ENCODE measurements at places on chromosomes 7 and 10. TPM values are rescaled to one million over a fixed set of nuclear protein-coding genes. Genes with fewer than 3 reads are reported as not detected.

- no peak for DNase-seq
- H3K27ac ChIP-seq = no peak overlapping the region
- H3K27me3 ChIP-seq = no peaks in the 10 kb centered on the region
- H3K36me3 ChIP-seq = no peaks in the 10 kb centered on the region
Observed at GRCh38 chr10:51425431-51425830, 274.0 kb downstream of the CSTF2T start.

GRCh38 chr7:100177045-100178001, at the start of the genes GPC2 and STAG3:
TSS of gene GPC2 (minus strand) at chr7:100177381. CDS start at chr7:100177199, 182 bp downstream.
TSS of gene STAG3 (plus strand) at chr7:100177918. CDS start at chr7:100180557, 2,639 bp downstream.
- H3K27me3 ChIP-seq = peaks cover 4% of the 10 kb centered on the region
- H3K4me1 ChIP-seq = peaks cover 15% of the 10 kb centered on the region
- H3K27ac ChIP-seq = no peak within 1 kb of the TSS

DNA sequence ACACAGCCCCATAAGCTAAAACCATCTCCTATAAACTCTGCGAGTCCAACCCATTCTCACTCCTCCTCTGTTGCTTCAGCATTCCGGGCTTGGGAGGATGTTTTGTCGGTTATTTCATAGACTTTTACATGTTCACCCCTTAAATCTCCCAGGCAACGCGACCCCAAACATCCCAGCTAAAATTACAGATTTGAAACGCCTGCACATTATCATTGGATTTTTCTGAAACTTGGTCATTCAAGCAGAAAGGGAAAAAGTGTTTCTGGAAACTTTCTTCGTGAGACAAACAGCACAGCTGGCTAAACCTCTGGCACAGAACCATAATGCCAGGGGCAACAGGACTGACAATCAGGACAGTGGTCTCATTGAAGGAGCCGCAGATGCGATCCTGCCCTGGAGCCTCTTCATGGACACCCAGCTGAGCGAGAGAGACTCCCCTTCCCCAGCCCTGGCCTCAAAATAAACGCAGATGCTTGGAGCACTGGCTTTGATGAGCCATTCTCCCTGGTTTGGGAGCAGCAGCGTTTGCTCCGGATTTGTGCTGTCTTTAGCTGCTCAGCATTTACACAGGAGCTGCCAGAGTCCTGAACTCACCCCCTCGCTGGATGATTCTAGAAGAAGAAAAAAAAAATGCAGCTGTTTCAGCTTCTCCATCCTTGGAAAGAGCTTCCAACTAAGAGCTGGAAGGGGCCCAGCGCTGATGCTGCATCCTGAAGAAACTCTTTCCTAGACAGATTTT, 30.1 kb downstream of the AFAP1L2 start:
- H3K36me3 ChIP-seq = no peaks in the 10 kb centered on the region
- no peak for DNase-seq
- H3K4me1 ChIP-seq = no peaks in the 10 kb centered on the region
- H3K27ac ChIP-seq = peak overlapping the region; percentile 4

GRCh38 chr7:85103962-85104361, 82.9 kb downstream of the SEMA3D start:
- H3K27ac ChIP-seq = no peak overlapping the region
- H3K36me3 ChIP-seq = no peaks in the 10 kb centered on the region
- H3K4me1 ChIP-seq = no peaks in the 10 kb centered on the region
- no peak overlapping the region for H3K4me3 ChIP-seq
- H3K27me3 ChIP-seq = no peaks in the 10 kb centered on the region

- no peak overlapping the region for H3K27ac ChIP-seq
- H3K4me3 ChIP-seq = no peak overlapping the region
- no peaks in the 10 kb centered on the region for H3K36me3 ChIP-seq
- no peaks in the 10 kb centered on the region for H3K4me1 ChIP-seq
Observed at GRCh38 chr7:73869011-73869798, 8.2 kb downstream of the TMEM270 start.

DNA sequence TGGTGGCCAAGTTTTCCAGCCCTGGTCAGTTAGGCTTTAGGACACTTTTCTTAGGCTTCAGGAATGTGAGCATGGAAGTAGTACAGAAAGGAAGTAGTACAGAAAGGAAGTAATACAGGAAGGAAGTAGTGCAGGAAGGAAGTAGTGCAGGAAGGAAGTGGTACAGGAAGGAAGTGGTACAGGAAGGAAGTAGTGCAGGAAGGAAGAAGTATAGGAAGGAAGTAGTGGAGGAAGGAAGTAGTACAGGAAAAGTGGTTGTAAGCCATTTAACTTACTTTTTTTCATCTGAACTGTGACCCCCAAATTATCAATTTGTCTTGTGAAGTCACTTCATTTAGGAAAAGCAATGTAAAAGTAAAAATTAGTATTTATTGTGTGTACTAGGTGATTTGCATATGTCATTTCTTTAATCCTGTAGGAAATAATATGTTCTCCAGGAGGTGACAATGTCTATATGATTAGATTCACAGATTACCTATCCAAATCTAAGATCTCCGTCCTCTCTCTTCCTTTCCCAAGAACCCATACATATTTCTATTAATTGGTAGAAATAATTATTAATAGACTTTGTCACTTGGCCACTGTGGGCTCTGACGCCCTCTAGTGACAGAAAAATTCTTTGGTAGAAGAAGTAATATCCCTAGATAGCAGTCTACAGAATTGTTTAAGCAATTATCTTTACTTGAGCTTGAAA, 3.9 kb upstream of the FAS start:
- peaks cover under 1% of the 10 kb centered on the region for H3K4me1 ChIP-seq
- H3K36me3 ChIP-seq = no peaks in the 10 kb centered on the region
- DNase-seq = no peak
- no peaks in the 10 kb centered on the region for H3K27me3 ChIP-seq

DNA sequence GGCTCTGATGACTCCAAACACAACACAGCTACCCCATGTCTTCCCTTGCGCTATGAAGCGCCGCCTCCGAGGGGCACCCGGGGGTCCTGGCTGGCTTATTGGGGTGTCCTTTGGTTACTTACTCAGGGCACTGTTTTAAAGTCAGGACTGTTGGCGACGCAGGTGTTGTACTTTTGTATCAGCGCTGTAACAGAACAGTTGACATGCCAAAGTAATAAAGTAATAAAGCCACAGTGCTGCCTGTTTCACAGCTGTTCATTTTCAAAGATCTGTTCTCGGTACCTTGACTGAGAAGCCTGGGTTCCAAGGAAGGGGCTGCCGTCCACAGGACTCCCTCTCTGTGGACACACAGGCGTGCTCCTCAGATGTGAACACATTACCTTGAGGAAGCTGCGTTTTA, 64.1 kb downstream of the WDR37 start:
- no peak overlapping the region for H3K27ac ChIP-seq
- H3K4me3 ChIP-seq = no peak overlapping the region
- no peaks in the 10 kb centered on the region for H3K27me3 ChIP-seq
- DNase-seq = no peak
- no peaks in the 10 kb centered on the region for H3K36me3 ChIP-seq
- peaks cover 3% of the 10 kb centered on the region for H3K4me1 ChIP-seq

- H3K27ac ChIP-seq = no peak overlapping the region
- DNase-seq = no peak
- H3K36me3 ChIP-seq = no peaks in the 10 kb centered on the region
- H3K4me3 ChIP-seq = no peak overlapping the region
Observed at GRCh38 chr7:22628112-22628511, 98.9 kb upstream of the IL6 start.

- no peak overlapping the region for H3K4me3 ChIP-seq
- no peak for DNase-seq
- peaks cover 8% of the 10 kb centered on the region for H3K4me1 ChIP-seq
- no peaks in the 10 kb centered on the region for H3K36me3 ChIP-seq
- no peak overlapping the region for H3K27ac ChIP-seq
Observed at GRCh38 chr10:30737931-30738391, 108.4 kb upstream of the LYZL2 start.

DNA sequence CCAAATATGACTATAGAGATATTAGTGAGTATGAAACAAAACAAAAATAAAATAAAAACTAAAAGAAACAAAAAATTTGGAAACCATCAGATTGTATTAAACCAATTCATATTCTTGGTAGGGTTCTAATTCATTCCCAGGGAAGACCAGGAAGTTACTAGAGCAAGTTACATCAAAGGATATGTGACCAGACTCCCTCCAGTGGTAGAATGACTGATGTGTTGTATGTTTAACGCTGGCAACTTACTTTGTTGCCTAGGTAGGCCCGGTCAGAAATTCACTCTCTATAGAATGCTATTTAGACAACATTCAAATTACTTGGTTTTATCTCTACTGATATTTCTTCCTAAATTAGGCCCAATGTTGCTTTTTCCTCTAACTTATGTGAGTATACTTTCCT, 5.2 kb downstream of the PHYHIPL start:
- H3K27ac ChIP-seq = no peak overlapping the region
- peaks cover 5% of the 10 kb centered on the region for H3K4me1 ChIP-seq
- H3K27me3 ChIP-seq = peaks cover 28% of the 10 kb centered on the region
- H3K36me3 ChIP-seq = no peaks in the 10 kb centered on the region
- no peak for DNase-seq
- H3K4me3 ChIP-seq = no peak overlapping the region

- no peak for DNase-seq
- no peaks in the 10 kb centered on the region for H3K27me3 ChIP-seq
Observed at GRCh38 chr7:86949052-86949778, 110.2 kb downstream of the ELAPOR2 start.

DNA sequence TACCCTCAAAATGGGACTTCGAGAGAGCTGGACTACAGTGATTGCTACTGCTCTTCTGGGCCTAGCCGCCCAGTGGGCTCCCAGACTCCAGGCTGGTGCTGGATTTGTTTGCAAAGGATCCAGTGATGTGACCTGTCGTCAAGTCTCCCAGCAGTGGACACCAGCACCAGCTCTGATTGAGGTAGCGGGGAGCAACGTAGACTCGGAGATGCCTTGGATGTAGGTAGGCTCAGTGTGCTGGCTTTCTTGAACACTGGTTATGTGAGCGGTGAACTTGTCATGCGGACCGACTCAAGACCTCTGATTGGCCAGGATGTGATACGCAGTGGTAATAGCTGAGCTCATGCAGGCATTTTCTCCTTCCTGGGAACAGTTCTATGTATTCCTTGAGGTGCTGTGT, 19.4 kb downstream of the AKR1C2 start:
- DNase-seq = no peak
- no peaks in the 10 kb centered on the region for H3K36me3 ChIP-seq
- no peak overlapping the region for H3K27ac ChIP-seq
- no peaks in the 10 kb centered on the region for H3K27me3 ChIP-seq
- no peak overlapping the region for H3K4me3 ChIP-seq
- peaks cover 4% of the 10 kb centered on the region for H3K4me1 ChIP-seq

GRCh38 chr7:44313016-44313415, 12.4 kb downstream of the CAMK2B start:
- H3K36me3 ChIP-seq = no peaks in the 10 kb centered on the region
- no peak for DNase-seq
- H3K27ac ChIP-seq = peak overlapping the region; percentile 94
- no peak overlapping the region for H3K4me3 ChIP-seq

- H3K36me3 ChIP-seq = no peaks in the 10 kb centered on the region
- H3K4me1 ChIP-seq = peaks cover 7% of the 10 kb centered on the region
- H3K27ac ChIP-seq = no peak overlapping the region
Observed at GRCh38 chr10:78450239-78450638, 416.6 kb downstream of the RPS24 start.

- no peak overlapping the region for H3K27ac ChIP-seq
- H3K27me3 ChIP-seq = no peaks in the 10 kb centered on the region
- no peaks in the 10 kb centered on the region for H3K4me1 ChIP-seq
- H3K4me3 ChIP-seq = no peak overlapping the region
- DNase-seq = no peak
- peaks cover 14% of the 10 kb centered on the region for H3K36me3 ChIP-seq
Observed at GRCh38 chr10:43170491-43170890, 32.2 kb downstream of the CSGALNACT2 start.

- H3K27me3 ChIP-seq = peaks cover 3% of the 10 kb centered on the region
- H3K36me3 ChIP-seq = no peaks in the 10 kb centered on the region
- no peak for DNase-seq
Observed at GRCh38 chr7:151897161-151897731, 20.3 kb upstream of the PRKAG2 start.

GRCh38 chr7:158431941-158432347, 155.7 kb downstream of the PTPRN2 start:
- no peak overlapping the region for H3K27ac ChIP-seq
- no peaks in the 10 kb centered on the region for H3K4me1 ChIP-seq
- H3K27me3 ChIP-seq = no peaks in the 10 kb centered on the region
- H3K36me3 ChIP-seq = no peaks in the 10 kb centered on the region

- H3K27ac ChIP-seq = no peak overlapping the region
- H3K27me3 ChIP-seq = no peaks in the 10 kb centered on the region
- no peak overlapping the region for H3K4me3 ChIP-seq
- DNase-seq = no peak
- H3K36me3 ChIP-seq = no peaks in the 10 kb centered on the region
Observed at GRCh38 chr7:29385214-29385814, 178.3 kb upstream of the PRR15 start.

GRCh38 chr10:52999681-53000080, 227.1 kb upstream of the MBL2 start:
- no peak overlapping the region for H3K4me3 ChIP-seq
- H3K27ac ChIP-seq = no peak overlapping the region
- H3K27me3 ChIP-seq = no peaks in the 10 kb centered on the region
- DNase-seq = no peak
- no peaks in the 10 kb centered on the region for H3K36me3 ChIP-seq

DNA sequence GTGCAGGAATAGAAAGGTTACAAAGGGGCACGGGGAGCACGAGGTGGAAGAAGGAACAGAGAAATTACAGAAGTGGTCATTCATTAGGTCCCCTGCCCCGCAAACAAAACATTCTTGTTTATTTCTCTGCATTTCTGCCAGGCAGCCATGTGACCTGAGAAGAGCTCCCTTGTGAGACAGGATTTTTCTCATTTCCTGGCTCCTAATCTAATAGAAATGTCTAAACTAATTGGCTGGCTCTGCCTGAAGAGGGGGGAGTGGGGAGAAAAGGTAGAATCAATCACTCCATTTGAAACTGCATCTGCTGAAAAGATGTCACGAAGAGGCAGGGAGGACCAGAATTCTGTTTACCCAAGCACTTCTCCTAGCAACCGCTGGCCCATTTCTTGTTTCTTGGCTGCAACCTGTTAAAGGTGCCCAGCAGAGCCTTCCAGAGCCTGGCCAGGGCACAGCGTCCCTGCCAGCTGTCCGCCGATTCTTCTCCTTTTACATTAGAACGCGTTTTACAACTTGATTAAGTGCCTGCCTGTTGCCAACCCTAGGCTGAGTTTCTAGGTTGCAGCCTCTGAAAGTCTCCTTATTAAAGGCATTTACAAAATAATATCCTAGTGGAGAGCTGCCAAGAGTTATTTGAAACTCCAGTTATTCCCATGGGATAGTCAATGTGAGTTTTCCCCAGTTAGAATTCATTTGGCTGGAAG, 1227.6 kb downstream of the TYW1 start:
- H3K4me1 ChIP-seq = peaks cover 6% of the 10 kb centered on the region
- H3K36me3 ChIP-seq = no peaks in the 10 kb centered on the region
- H3K27me3 ChIP-seq = no peaks in the 10 kb centered on the region
- DNase-seq = peak; percentile 16
- no peak overlapping the region for H3K4me3 ChIP-seq
- H3K27ac ChIP-seq = no peak overlapping the region

GRCh38 chr10:43265799-43266721, 805 bp downstream of the RASGEF1A start:
- no peak overlapping the region for H3K27ac ChIP-seq
- H3K36me3 ChIP-seq = no peaks in the 10 kb centered on the region
- H3K27me3 ChIP-seq = peaks cover 23% of the 10 kb centered on the region
- no peak for DNase-seq
- peak overlapping the region; percentile 19 for H3K4me3 ChIP-seq
- no peaks in the 10 kb centered on the region for H3K4me1 ChIP-seq

The AKR1C4 gene
- total RNA-seq = not detected

The NXPH1 gene
- total RNA-seq = not detected

The CYP3A4 gene
- total RNA-seq = 107 TPM

The ERV3-1 gene
- 3.9 TPM for total RNA-seq

The IQUB gene
- total RNA-seq = 0.26 TPM

The PAPOLB gene
- total RNA-seq = not detected

Measured in gastrocnemius medialis (tissue), 4 donors.